ENCODE measurements at places on chromosomes 16 and 17.

GRCh38 chr16:78425891-78426510 is 326.5 kb downstream of the WWOX start:
- DNase-seq = no peak

GRCh38 chr17:18037486-18037885 is 1.5 kb downstream of the ATPAF2 start:
- no peak for DNase-seq

GRCh38 chr16:1430214-1430758 is 592 bp upstream of the PERCC1 start:
- DNase-seq = no peak

- DNase-seq = peak; percentile 12
Observed at GRCh38 chr17:50218071-50218759, 16.8 kb upstream of the COL1A1 start.

GRCh38 chr16:56807011-56807675 is 57.9 kb upstream of the SLC12A3 start:
- DNase-seq = no peak

DNA sequence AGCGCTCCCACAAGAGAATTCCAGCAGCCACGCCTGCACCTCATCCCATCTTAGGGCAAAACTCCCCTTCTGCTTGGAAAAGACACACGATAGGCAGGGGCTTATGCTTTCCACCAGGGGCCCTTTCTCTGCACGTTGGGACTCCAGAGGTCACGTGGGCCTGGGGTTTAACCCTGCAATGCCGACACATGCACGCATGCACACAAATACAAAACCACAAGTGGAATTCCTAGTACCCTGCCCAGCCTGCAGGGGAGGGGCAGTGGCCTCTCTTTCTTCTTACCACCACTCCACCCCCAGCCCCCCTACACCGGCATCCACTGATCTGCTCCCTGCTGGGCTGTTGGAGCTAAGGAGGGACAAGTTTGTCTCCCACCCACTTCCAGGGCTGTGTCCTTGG is 16.8 kb upstream of the CCDC182 start:
- DNase-seq = no peak

- DNase-seq = no peak
Observed at GRCh38 chr16:86048221-86048620, 149.3 kb downstream of the IRF8 start.

GRCh38 chr16:65843941-65844340 is 522.5 kb upstream of the CDH5 start:
- no peak for DNase-seq

DNA sequence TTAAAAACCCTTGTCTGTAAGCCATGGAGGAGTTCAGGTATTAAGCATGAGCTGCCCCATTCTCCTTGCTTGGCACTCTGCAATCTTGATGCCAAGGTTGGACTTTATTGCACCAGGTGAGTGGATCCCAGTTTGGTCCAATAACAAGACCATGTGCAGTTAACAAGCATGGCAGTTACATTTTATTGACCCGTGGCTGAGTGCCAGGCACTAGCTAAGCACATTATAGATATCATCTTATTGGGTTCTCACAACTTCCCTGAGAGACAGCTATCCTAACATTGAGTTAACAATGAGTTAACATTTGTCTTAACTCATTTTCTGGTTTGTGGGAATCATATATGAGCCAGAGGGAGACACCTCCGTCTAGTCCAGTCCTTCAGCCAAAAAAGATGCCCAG is 21.8 kb downstream of the LYRM9 start:
- no peak for DNase-seq

DNA sequence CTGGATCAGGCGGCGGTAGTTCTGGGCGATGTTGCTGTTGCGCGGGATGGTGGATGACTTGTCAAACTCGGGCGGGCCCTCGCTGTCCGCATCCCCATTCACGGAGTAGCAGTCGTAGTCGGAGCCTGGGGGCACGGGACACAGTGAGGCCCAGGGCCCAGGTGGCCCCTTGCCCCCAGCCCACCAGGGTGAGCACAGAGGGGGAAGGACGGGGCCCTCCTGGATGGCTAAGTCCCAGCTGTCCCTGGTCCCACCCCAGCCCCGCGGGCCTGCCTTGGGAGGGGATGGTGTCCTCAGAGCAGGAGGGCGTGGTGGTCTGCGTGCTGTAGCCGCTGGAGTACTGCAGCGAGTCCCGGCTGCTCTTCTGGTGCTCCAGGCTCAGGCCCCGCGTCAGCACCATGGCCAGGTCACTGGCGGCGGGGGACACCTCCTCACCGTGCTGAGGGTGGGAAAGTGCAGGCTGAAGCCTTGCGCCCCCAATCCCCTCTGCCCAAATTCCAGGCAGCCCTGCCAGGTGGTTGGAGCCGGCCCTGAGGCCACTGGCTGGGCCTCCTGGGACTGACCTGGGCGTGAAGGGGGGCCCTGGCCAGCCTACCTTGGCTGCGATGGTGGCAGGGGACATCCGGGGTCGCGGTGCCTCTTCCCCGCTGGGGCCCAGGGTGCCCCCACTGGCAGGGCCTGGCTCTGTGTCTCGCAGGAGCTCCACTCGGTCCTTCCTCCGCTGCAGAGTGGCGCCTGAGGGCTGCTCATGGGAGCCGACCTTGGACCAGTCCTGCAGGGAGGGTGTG is 18.2 kb downstream of the IL34 start:
- no peak for DNase-seq

- DNase-seq = no peak
Observed at GRCh38 chr17:63173903-63174302, 207.9 kb downstream of the TANC2 start.

- DNase-seq = no peak
Observed at GRCh38 chr16:65038100-65038499, 83.8 kb downstream of the CDH11 start.

DNA sequence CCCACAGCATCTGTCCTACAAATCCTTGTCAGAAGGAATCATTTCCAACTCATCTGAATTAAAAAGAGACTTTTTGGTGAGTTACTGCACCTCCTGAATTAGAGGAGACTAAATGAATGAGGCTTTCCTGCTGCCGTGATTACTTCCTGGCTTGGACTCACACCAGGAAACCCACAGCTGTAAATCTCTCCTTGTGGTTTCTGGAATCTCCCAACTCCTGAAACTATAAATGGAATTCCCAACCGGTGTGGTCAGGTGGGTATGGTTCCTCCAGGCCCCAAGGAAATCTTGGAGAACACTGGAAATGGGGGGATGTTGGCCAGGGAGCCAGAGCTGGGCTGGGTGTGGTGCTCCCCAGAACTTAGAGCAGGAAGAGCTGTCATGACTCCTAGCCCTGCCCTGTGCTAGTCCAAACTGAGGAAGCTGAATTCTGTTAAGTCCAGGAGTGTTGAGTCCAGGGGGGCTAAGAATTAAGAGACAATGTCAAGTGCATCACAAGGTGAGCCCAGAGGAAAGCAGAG is 216.4 kb downstream of the GSG1L start:
- DNase-seq = no peak

DNA sequence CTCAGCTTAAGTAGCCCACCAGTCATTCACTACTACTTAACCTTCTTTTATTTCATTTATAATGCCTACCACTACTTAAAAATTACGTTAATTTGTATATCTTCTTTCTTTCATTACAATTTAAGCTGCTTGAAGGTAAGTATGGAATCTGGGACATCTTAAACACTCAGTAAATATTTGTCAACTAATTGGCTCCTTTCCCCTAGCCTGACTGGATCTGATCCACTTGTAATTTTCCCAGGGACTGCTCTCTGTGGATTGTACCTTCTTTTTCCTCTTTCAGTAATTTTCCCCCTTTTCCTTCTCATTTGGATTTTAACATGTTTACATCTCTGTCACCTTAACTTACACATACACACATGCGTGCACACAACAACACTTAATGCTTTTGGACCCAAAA is 152.4 kb upstream of the RBL2 start:
- no peak for DNase-seq

GRCh38 chr17:14506364-14506763 is 205.5 kb downstream of the HS3ST3B1 start:
- DNase-seq = no peak

DNA sequence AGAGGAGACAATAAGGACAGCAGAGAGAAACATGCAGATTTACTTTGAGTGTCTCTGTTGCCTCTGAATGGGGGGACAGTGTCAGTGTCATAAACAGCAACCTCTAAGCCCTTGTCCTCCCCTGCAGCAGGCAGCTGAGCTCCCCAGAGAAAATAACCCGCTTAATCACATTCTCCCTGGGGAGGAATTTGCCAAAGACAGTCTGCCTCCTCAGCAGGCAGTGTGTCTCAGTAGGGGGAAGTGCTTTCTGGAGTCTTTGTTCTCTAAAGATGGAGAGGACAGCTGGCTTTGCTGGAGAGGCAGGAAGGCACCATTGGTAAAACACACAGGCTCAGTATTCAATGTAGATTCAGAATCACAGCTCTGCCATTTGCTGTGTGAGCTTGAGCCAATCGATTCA is 16.1 kb downstream of the TEKT5 start:
- no peak for DNase-seq

DNA sequence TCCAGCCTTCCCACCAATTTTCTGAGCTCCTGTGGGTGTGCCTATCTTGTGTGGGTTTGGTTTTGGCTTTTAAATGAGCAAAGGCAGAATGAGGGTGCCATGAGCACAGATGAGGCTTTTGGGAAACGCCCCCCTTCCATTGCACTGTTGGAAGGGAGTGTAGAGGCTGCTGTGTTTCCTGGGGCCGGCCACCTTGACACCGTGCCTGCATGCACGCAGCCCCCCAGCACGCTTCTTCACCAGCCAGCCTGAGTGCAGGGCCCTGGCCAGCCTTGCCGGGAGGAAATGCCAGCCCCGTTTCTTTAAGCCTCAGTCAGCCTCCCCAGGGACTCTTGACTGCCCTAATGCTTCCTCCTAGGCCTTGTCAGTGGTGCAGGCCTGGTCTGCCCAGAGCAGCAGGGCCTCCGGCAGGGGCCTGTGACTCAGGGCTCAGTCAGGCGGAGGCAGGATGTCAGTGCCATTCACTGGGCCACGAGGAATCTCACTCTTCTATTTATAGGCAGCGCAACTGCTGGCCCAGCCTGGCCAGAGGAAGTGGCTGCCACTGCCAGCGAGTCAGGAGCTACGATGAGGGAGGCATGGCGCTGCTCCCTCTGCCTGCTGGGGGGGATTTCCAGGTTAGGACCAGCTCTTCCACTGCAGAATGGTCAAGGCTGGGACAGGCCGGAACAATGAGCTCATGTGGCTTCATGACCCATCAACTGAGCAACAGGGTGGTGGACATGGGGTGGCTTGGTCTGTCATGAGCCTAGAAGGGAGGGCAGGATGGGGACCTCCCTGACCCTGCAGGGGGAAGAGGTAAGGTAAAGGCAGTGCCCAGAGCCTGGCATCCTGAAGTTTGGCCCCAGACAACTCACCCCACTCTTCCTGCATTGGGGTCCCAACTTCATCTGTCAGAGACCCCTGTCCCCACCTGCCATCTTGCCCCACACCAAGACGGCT is 205.2 kb downstream of the RAB11FIP4 start:
- DNase-seq = no peak

GRCh38 chr16:77555126-77555525 is 120.3 kb upstream of the ADAMTS18 start:
- no peak for DNase-seq

DNA sequence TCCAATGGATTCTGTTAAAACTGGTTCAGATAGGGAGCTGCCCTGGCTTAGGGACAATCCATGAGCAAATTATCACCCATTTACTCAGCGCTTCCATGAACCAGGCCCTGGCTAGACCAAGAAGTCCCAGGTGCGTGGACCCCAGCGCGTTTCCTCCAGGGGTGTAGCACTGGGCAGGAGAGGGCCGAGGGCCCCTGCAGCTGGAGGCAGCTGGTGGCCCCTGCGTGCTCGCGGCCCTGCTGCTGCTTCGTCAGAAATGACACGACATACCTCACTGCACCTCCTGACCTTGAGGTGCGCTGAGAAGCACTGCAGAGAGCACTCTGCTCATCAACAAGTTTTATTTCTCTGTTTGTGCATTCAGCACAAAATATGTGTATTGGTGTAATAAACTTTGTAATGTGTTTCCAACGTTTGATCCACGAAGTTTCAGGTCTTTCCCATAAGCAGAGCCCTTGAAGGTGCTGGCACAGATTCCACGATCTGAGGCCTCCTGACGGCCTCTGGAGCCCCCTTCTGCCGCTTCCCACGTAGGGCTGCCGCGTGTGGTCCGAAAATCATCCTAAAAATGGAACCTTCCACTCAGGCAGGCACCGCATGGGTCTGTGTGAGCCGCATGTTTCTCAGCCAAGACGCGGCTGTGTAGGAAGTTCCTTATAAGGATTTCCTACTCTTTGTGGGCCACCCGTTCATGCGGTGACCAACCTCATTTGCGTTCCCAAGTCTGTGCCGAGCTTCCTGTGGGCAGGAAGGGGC is 50.8 kb upstream of the ZCCHC14 start:
- no peak for DNase-seq

Measured in right kidney (tissue), 9 donors.